Iris pigment epithelial cell (primary cell): ENCODE measurements at places on chromosomes 6 and 20.

GRCh38 chr20:33211817-33212424 is 5.2 kb upstream of the BPIFA3 start:
- DNase-seq: peak; percentile 63

DNA sequence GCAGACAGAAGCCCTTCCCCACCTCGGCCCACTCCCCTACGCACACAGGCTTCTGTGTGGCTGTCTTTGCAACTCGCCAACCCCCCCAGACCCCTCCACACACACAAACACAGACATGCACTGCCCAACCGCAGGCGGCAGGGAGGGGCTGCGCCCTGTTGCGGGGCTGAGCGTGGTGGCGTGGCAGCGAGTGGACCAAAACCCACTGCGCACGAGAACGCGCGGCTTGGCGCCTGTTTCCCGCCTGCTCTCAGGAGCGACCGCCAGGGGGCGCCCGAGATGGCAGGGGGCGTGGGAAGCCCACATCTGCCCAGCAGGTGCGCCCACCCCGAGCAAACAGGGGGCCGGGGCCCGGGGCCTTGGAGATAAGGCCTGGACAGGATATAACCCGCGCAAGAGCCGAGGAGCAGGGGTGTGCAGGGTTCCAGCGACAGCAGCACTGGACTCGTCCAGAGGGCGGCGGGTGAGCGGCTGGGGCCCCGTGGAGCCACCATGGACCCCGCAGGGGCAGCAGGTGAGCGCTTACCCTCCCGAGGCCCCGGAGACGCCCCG is at the start of gene RBPJL:
Gene RBPJL (plus strand): TSS at position 410 of the 552 bp plus-strand sequence. CDS start 83 bp downstream, at position 493.
- DNase-seq: no peak

GRCh38 chr20:881051-881782 is 34.9 kb downstream of the ANGPT4 start:
- DNase-seq: peak; percentile 68

DNA sequence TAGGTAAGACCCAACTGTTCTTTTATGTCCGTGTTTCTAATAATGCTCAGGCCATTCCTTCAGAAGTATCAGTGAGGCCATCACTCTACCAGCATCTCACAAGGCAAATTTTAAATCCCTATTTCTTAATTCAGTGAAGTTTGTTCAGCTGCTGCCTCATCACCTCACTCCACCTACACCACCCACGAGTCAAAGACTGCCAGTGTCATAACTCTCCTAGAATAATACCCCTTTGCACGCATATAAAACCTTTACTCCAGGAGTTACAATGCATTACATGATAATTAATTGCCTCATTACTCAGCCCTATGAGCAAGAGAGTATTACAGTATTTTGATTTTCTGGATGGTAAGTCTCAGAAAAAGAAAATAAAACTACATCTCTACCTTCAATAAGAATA is 793.6 kb downstream of the TFAP2A start:
- no peak for DNase-seq

- DNase-seq: peak; percentile 67
These were observed 18.5 kb downstream of the SNRPB start for GRCh38 chr20:2451939-2452732.
